ENCODE measurements at places on chromosomes 7 and 10.

- no peak for DNase-seq
Measured at GRCh38 chr7:91149341-91150246, 114.6 kb upstream of the FZD1 start.

- DNase-seq: peak; percentile 21
Measured at GRCh38 chr10:132395704-132396493, 1.1 kb upstream of the PWWP2B start.

GRCh38 chr10:7300384-7300971 is 110.4 kb downstream of the SFMBT2 start:
- no peak for DNase-seq

GRCh38 chr7:28423918-28424514 is 11.7 kb downstream of the CREB5 start:
- no peak for DNase-seq

GRCh38 chr10:103761075-103761920 is 94.1 kb downstream of the SH3PXD2A start:
- DNase-seq: no peak

DNA sequence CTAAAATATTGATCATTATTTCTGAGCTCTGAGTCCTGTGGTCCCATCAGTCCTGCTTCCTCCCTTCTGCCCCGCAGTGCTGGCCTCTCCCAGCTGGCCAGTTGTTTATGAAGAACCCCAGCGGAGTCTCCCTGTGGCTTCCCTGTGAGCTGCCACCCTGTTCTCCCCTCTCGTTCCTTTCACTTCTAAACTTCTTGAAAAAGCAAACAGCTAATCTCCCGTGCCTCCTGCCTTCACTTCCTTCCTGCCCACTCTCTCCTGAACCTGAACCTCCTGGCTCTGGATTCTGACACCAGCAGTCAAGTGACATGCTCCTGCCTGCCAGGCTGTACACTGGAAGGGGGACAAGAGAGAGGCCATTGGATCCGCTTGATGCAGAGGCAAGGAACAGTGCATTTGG is 63.7 kb upstream of the ZPBP start:
- DNase-seq: no peak

GRCh38 chr7:45404622-45405021 is 169.5 kb upstream of the ADCY1 start:
- no peak for DNase-seq

GRCh38 chr10:86229376-86229775 is 137.2 kb downstream of the GRID1 start:
- DNase-seq: no peak

DNA sequence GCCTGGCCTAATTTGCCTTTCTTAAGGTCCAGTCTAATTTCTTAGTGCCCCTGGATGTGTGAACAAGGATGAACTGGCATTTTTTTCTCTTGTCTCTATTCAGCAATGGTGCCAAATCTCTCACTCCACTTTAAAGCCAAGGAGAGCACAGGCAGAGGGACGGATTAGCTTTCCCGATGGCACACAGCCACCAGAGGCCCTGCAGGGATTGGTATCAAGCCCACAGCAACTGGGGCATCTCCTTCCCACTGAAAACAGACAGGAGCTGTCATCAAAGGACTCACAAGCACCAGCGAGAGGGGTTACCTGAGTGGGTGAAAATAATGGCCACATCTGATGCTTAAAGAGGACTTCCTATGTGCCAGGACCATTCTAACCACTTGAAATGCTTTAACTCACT is 83.1 kb downstream of the ITIH5 start:
- no peak for DNase-seq

DNA sequence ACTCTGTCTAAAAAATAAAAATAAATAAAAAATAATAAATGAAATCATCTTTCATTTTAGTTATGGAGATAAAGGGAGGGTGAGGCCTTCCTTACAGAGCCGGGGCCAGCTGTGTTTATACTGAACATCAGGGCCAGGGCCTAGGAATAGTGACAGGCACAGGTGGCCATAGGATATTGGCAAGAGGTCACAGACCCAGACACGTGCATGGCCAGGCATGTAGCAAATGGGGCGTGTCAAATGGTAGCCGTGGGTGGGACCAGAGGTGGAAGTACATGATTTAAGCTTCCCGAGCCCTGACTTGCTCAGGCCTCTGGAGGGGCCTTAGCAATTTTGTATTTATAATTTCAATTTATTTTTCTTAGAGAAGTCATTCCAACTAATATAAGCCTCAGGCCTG is 353.0 kb downstream of the ANKRD30A start:
- DNase-seq: no peak

GRCh38 chr10:113993489-113993991 is 50.1 kb upstream of the ADRB1 start:
- no peak for DNase-seq

- no peak for DNase-seq
Measured at GRCh38 chr10:33039181-33039580, 81.2 kb upstream of the ITGB1 start.

- no peak for DNase-seq
Measured at GRCh38 chr7:39133088-39133487, 155.4 kb downstream of the POU6F2 start.

DNA sequence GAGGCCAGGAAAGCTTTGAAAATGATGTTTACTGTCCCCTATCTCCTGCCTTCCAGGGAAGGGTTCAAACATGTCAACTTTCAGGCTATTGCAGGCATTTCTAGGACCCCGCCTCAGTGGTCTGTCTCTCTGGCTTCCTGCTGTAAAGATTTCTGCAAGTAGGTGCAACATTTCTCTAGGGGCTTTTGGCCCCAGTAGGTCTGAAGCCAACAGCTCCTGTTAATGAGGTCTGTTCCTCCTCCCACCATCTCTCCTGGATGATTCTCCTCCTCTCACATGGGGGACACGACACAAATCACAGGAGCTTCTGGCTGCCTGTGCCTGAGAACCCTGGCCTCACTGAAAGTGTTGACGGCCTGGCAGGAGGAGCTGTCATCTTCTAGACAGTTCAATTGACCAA is 194.3 kb downstream of the CYP26A1 start:
- DNase-seq: no peak

GRCh38 chr10:24951201-24952142 is 934 bp downstream of the PRTFDC1 start:
- DNase-seq: no peak

GRCh38 chr7:147524726-147525250 is 1065.8 kb upstream of the C7orf33 start:
- DNase-seq: no peak

GRCh38 chr10:75347186-75347585 is 54.4 kb downstream of the ZNF503 start:
- no peak for DNase-seq

GRCh38 chr7:107628461-107629064 is 32.1 kb upstream of the SLC26A4 start:
- DNase-seq: no peak

GRCh38 chr7:117230276-117231046 is 92.4 kb downstream of the WNT2 start:
- DNase-seq: no peak

GRCh38 chr10:16847644-16848043 is 30.4 kb upstream of the RSU1 start:
- no peak for DNase-seq

GRCh38 chr10:4399556-4399955 is 426.5 kb upstream of the AKR1E2 start:
- DNase-seq: no peak

DNA sequence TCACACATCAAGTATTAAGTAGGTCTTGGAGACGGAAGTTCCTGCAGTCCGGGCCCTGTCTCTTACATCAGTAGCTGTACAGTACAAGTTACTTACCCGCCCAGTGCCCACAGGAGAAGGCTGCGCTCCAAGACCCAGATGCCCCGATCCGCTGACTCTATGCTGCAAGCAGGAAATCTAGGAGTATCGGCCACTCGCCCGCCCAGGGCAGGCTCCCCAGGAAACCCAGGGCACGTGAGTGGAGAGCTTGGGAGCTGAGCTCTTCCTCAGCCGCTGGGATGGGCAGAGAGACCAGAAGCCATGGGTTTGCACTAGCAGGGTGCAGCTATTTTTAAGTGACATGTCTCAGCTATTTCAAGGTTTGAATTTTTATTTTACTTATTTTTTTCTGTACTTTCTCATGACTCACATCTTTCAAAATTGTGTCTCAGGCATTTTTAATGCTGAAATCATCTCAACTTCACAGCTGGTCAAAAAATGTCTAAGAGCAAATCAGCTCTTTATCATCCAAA is 1.9 kb upstream of the GPER1 start:
- no peak for DNase-seq

- no peak for DNase-seq
Measured at GRCh38 chr7:44279286-44279685, 46.1 kb downstream of the CAMK2B start.

- no peak for DNase-seq
Measured at GRCh38 chr7:67752227-67752626, 755.6 kb downstream of the TYW1 start.

GRCh38 chr10:109939315-109939961 is 16.1 kb upstream of the XPNPEP1 start:
- DNase-seq: no peak

DNA sequence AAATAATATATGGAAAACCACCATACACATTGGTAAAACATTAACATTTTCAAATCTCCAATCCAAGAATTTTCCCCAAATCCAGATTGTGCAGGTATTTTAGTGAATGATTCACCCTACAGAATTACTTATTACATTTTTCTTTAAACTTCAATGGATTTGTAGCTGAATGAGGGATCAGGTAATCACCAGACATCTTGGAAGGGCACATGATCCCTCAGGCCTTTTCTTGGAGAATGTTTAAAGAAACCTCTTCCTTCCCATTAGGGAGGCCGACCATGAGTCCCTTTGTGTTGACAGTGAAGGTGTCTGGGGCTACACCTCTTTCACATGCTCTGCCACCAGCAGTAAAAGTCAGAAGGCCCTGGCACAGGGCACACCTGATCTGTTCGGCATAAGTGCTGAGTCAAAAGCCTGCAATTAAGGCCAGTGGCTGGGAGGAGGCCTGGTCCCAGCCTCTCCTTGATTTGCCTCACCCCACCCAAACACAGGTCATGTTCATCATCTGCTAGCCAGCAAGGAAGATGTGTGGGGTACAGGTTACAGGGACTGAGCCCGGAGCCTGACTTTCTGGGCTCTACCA is 207.7 kb downstream of the SNX10 start:
- DNase-seq: no peak

GRCh38 chr10:107091126-107091525 is 73.4 kb downstream of the SORCS1 start:
- no peak for DNase-seq

DNA sequence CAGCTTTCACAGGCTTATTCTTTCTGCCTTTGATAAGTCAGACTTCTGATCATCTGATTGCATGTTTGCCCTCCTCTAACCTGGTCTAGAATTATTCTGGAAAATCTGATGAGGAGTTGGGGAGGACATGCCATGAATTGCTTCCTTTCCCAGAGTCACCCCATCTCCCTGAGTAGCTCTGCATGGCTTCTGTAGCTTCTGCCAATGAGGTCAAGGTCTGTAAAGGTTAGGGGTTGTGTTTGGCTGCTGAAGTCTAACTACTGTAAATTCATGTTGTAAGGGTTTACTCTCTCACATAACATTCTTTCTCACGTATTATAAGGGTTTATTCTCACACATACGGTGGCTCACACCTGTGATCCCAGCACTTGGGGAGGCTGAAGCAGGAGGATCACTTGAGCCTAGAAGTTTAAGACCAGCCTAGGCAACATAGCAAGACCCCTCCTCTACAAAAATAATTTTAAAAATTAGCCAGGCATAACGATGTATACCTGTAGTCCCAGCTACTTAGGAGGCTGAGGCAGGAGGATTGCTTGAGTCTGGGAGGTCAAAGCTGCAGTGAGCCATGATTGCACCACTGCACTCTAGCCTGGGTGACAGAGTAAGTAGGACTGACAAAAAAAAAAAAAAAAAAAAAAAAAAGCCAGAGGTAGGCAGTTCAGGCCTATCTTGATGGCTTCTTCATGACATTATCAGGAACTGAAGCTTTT is 10.7 kb downstream of the GSTO2 start:
- DNase-seq: no peak

DNA sequence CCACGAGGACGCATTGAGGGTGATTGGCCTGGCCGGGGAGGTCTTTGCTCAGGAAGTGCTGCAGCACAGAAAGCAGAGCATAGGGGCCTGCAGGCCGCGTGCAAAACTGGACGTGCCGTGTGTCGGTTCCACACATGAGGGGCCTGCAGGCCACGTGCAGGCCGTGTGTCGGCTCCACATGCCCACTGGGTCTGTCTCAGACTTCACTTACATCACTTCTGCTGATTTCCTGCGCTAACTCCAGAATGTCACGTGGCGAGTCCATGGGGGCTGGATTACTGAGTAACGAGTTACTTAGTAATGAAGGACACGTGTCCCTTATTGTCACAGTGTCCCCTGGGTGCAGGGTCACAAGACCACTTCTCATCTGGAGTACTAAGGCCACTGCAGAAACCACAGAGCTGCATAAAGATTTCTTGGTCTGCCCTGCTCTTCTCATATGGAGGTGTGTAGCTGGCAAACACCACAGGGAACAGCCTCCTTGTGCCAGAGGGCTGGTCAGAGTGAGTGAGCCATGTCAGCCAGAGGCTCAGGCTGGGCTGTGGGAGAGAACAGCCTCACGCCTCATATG is 60.8 kb downstream of the GDI2 start:
- no peak for DNase-seq

GRCh38 chr7:65915921-65916657 is 43.2 kb downstream of the VKORC1L1 start:
- no peak for DNase-seq

GRCh38 chr7:30522159-30522558 is 17.5 kb upstream of the GGCT start:
- DNase-seq: no peak

Data from stimulated activated naive CD4-positive, alpha-beta T cell treated with Interleukin-2 at 50 U/mL for 16 hours (primary cell).